ENCODE measurements at places on chromosomes 4 and X.

- H3K36me3 ChIP-seq, result no peaks in the 10 kb centered on the region
- no peak for DNase-seq
- H3K4me1 ChIP-seq, result no peaks in the 10 kb centered on the region
These were observed 1004.7 kb upstream of the LCORL start for GRCh38 chr4:19026281-19026680.

- peaks cover 26% of the 10 kb centered on the region for H3K4me1 ChIP-seq
- H3K4me3 ChIP-seq, result peak within 1 kb of the TSS; percentile 74
- no peak for DNase-seq
- no peaks in the 10 kb centered on the region for H3K27me3 ChIP-seq
- peak within 1 kb of the TSS; percentile 98 for H3K27ac ChIP-seq
These were observed at the start of gene PDLIM3 for GRCh38 chr4:185534866-185535611. TSS of gene PDLIM3 (minus strand) at chr4:185535507. CDS start at chr4:185535434, 73 bp downstream.

DNA sequence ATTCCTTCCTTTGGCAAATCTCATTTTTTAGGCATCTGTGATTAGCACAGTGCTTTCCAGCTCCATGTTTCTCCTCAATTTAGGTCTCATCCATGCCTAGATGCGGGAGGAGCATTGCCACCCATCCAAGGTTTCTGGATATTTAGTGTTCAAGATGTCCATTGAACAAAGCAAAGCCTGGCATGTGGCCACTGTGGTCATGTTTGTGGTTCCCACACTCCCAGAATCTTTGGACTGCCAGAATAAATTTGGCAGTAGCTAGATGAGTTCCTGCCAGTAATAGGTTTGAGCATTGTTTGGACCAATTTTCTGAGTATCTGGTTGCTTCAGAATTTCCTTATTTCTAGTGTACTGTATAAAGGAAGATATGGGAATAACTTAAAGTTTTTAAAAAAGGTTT, 1124.1 kb downstream of the ADGRL3 start:
- no peak overlapping the region for H3K4me3 ChIP-seq
- no peak overlapping the region for H3K27ac ChIP-seq
- H3K36me3 ChIP-seq, result no peaks in the 10 kb centered on the region
- H3K27me3 ChIP-seq, result no peaks in the 10 kb centered on the region
- DNase-seq, result no peak
- no peaks in the 10 kb centered on the region for H3K4me1 ChIP-seq

- H3K27me3 ChIP-seq, result no peaks in the 10 kb centered on the region
- no peak overlapping the region for H3K27ac ChIP-seq
- no peaks in the 10 kb centered on the region for H3K36me3 ChIP-seq
- no peak for DNase-seq
These were observed 162.7 kb upstream of the GALNTL6 start for GRCh38 chr4:171650543-171650942.
